ENCODE measurements at places on chromosomes 4 and X.

- no peak for DNase-seq
Measured at GRCh38 chrX:79854469-79854868, 160.1 kb upstream of the TBX22 start.

DNA sequence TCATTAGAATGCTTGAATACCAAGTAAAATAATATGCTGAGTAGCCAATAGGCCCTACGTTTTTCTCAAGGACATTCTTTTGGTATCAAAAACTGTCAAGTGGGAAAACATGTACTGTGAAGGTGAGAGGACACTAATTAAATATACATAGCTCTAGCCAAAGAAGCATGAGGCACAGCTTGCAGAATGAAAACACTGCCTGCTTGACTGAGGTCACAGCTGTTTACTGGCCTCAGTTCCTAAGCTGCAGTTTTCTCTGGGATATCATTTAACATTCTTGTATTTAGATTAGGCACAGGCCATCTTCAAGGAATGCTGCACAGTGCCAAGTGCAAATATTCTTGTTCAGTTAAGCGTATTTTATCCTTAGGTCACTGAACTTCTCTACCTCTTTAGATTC is 78.6 kb downstream of the NAP1L3 start:
- no peak for DNase-seq

DNA sequence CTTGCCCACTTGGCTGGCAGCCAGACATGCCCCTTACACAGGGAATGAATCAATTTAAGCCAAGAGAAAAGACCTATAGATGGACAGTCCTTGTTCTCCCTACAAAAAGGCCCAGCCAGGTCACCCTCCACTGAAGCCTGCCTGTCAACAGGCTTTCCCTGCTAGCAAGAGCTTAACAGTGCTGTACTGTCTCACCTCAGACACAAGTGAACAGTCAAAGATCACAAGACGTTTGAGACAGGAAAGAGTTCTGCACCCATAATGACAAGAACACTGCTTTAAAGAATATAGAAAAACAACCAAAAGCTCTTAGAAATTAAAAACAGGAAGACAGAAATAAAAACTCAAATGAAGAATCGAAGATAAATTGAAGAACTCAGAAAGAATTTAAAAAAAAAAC is 4.6 kb downstream of the RNF175 start:
- DNase-seq, result no peak

GRCh38 chr4:38105475-38106220 is 145.4 kb downstream of the PTTG2 start:
- DNase-seq, result no peak

GRCh38 chr4:14701896-14702295 is 300.4 kb upstream of the CPEB2 start:
- no peak for DNase-seq

DNA sequence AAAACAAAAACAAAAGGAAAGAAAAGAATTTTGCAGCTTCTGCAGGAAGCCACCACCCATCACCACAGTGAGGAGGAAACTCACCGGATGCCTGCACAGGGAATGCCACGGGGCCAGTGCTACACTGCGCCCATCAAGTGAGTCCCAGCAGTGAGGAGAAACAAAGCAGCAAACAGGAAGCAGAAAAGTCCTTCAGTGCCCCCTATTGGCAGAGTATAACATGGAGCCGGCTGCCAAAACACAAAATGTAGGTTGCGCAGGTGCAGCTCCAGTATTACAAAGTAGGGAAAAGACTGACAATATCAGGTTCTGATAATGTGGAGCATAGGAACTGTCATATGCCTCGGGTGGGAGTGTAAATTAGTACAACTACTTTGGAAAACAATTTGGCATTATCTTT is 23.3 kb upstream of the SCML2 start:
- no peak for DNase-seq

GRCh38 chr4:5098176-5098575 is 46.9 kb downstream of the STK32B start:
- DNase-seq, result no peak

Measured in Ammon's horn (tissue), 1 donor.